ENCODE measurements at places on chromosomes 5 and 9. TPM values are rescaled to one million over a fixed set of nuclear protein-coding genes. Genes with fewer than 3 reads are reported as not detected.

Gene DMGDH
- 0.45 TPM for total RNA-seq

Gene FAXDC2
- total RNA-seq, result not detected

Gene RABGAP1
- 19.8 TPM for total RNA-seq

Gene SLC6A7
- total RNA-seq, result not detected

Gene LAMC3
- 0.43 TPM for total RNA-seq

Gene CYLC2
- not detected for total RNA-seq

Gene C5orf24
- 24.4 TPM for total RNA-seq

Gene OR1L4
- total RNA-seq, result not detected

Gene OTULIN
- 60.5 TPM for total RNA-seq

Gene MAMDC4
- total RNA-seq, result 19.1 TPM

Gene TMOD1
- 0.47 TPM for total RNA-seq

Gene SLC4A9
- total RNA-seq, result not detected

Gene CAPSL
- 0.43 TPM for total RNA-seq

Gene SHB
- 2.8 TPM for total RNA-seq

Gene LEAP2
- 3.0 TPM for total RNA-seq

Gene CDC20B
- total RNA-seq, result not detected

Gene FOXD4L6
- total RNA-seq, result 0.16 TPM

Data from activated CD8-positive, alpha-beta T cell treated with anti-CD3 and anti-CD28 coated beads for 36 hours (primary cell).